Right cardiac atrium (tissue), 5 donors: ENCODE measurements at places on chromosomes 4 and X.
A peak's percentile ranks its signal among the peaks of the same experiment; 100 is the strongest.

DNA sequence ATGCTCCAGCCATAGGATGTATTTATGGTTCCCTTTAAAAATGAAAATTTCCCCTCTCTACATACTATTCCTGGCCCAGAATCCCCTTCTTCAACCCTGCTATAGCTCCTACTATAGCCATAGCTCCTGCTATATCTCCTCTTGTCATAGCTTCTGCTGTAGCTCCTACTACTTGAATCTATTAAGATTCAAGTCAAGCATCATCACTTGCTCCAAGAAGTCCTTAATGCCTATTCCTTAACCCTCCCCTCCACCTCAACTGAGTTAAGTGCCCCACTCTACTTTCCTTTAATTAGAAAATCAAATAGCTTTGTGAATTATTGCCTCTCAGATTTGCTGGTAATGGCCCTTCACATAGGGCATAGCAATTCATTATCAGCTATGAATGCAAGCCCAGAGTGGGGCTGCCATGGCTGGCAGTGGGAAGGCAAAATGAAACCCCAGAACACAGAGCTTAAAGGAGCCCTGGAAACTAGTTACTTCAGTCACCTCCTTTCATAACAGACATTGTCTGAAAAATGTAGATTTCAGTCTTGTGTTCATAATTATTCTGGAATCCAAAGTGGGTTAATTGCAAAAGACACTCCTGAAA is 15.4 kb downstream of the OCIAD2 start:
- no peak for DNase-seq

- peak; percentile 68 for DNase-seq
Observed at GRCh38 chr4:124018383-124019317, 622.1 kb downstream of the SPRY1 start.

- no peak for DNase-seq
Observed at GRCh38 chr4:150149381-150149780, 71.1 kb downstream of the DCLK2 start.

DNA sequence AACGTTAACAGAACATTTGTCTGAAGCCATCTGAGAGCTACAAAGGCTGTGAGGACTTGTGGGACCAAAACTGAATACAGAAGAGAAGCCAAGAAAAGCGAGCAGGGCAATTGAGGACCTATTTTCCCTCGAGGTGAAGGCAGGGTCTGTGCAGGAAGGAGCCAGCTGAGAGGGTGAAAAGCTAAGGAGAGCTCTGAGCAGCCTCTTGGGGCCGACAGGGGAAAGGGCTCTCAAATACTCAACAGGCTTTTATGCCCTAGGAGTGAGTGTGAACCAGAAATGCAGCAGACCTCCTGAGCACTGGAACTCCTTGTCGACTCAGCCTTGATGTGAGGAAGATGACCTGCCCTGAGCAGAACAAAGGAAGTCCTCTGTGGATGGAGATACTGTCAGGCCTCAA is 54.2 kb downstream of the C4orf50 start:
- DNase-seq = no peak

DNA sequence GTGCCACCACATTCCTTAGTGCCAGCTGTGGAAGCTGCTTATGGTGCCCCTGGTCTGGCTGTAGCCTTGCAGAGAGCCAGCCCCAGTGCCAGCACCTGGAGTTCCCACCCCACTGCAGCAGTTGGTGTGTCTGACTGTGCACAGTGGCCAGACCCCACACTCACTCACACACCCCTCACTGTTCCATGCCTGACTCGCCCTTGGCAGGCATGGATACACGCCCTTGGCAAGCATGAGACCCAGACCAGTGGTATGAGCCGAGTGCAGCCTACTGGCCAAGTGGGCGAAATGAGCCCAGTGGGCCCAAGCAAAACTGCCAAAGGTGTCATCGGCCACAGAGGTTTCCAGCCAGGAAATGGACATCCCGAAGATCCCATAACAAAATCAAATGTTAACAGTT is 27.4 kb downstream of the NAA11 start:
- DNase-seq = no peak

DNA sequence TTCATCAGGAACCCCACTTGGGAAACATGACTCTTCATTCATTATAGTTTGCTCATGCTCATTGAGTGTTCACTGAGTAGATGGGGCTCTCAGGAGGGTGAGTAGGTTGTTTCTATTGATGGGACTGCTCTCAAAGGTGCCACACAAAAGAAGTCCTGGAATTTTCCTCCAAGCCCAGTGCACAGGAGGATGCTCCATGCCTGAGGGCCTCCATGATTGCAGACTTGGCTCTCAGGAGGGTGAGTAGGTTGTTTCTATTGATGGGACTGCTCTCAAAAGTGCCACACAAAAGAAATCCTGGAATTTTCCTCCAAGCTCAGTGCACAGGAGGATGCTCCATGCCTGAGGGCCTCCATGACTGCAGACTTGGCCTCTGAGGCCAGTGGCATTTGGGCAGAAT is 108.5 kb downstream of the ZNF674 start:
- DNase-seq = no peak

GRCh38 chrX:44012484-44013096 is 39.4 kb upstream of the NDP start:
- DNase-seq = peak; percentile 18

GRCh38 chr4:140969296-140969695 is 164.0 kb downstream of the RNF150 start:
- no peak for DNase-seq

- no peak for DNase-seq
Observed at GRCh38 chr4:23038626-23039491, 346.1 kb downstream of the GBA3 start.

GRCh38 chr4:52645300-52645699 is 13.8 kb downstream of the USP46 start:
- DNase-seq = no peak

GRCh38 chr4:183306811-183307210 is 13.3 kb downstream of the CLDN22 start:
- no peak for DNase-seq

DNA sequence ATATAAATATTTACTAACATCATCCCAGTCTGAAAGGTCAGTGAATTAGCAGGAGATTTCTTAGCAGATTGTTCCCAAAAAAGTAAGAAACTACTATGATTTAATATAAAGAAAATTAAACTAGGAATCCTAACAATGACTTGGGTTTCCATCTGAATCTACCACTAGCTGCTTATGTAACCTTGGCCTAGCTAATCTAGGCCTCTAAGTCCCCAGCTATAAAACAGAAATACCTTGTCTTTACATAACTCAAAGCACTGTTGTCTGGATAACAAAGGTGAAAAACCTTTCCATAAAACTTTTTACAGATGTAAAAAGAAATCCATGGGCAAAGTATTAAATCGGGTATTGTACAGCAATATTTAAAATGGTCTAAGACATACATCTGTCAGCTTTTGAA is 3.0 kb downstream of the FBXL5 start:
- DNase-seq = no peak

DNA sequence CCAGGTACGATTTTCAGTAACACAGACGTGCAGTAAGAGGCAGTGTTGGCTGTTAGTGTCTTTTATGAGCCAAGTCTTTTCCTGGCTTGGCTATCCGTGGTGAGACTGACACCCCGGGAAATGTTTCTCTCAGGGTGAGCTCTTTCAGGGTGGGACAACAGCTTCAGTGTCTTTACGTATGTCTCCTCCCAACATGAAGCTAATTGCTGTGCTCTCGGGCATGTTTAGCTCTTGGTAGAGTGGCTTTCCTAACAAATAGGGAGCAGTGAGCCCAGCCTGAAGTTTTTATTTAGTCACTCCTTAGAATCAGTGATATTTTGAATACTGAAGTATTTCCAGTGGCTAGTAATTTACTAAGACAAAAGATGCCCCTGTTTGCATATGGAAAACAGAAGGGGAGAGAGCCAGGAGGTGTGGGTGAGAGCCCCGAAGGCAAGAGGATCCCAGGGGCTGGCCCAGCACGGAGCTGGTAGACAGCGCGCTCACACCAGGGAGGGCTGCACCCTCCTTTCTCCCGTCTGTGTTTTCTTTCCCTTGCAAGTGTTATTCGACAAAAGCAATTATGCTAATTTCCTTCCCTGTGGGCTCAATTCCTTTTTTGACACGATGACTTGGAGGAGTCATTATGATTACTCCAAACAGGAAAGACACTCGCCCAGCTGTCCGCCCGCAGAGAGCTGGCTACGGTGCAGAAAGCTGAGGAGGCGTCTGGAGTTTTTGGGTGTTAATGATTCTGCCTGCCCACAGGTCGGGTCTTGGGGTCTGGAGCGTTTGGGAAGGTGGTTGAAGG is 47.7 kb downstream of the PDGFRA start:
- no peak for DNase-seq
